ENCODE measurements at places on chromosomes 12 and 14. TPM values are rescaled to one million over a fixed set of nuclear protein-coding genes. Genes with fewer than 3 reads are reported as not detected.

Gene FIGNL2
- 0.23 TPM for total RNA-seq

Gene M6PR
- 145 TPM for total RNA-seq

Gene STXBP6
- 2.0 TPM for total RNA-seq

Gene KLRB1
- not detected for total RNA-seq

Gene KRT75
- total RNA-seq = 0.07 TPM

Gene NPAS3
- not detected for total RNA-seq

Gene RD3L
- not detected for total RNA-seq

Gene TSPAN19
- total RNA-seq = not detected

Gene VPS29
- 152 TPM for total RNA-seq

Gene RND1
- total RNA-seq = 5.8 TPM

Gene AQP6
- total RNA-seq = not detected

Gene OR4N5
- not detected for total RNA-seq

Gene CCDC88C
- 5.6 TPM for total RNA-seq

Gene ZDHHC22
- 0.21 TPM for total RNA-seq

Gene PIK3C2G
- not detected for total RNA-seq

Gene KRT77
- total RNA-seq = not detected

Gene AKT1
- total RNA-seq = 118 TPM

Gene HOXC12
- total RNA-seq = not detected
